Jurkat, Clone E6-1 (cell line): ENCODE measurements at places on chromosomes 5 and 9.

GRCh38 chr5:58666141-58666540 is 83.3 kb downstream of the RAB3C start:
- no peak for DNase-seq

DNA sequence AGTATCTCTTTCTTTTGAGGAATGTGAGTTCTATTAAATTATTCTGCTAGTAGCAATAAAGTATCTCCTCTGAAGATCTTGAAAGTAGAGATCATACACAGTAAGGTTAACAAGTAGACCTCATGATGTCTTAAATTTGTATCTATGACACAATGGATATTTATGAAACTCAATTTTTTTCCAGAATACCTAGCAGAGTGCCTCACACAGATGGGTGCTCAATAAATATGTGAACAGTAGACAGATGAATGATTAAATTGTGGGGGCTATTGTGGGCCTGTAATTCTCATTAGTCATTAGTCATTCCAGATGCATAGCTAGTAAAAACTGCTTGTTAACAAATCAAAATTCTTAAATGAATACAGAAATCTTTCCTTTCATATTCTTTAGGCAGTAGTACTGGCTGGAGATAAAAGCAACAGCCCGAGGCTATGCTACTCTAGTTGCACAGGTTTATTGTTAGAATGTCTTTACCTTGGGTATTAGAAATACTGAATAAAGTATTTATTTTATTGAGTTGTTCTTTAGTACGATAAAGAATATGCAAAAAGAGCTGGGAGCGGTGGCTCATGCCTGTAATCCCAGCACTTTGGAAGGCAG is 22.0 kb downstream of the CHD1 start:
- no peak for DNase-seq

GRCh38 chr5:67013719-67014118 is 182.9 kb downstream of the CD180 start:
- DNase-seq, result no peak

- no peak for DNase-seq
Observed at GRCh38 chr5:85500869-85501268, 1116.2 kb upstream of the EDIL3 start.

GRCh38 chr9:35226651-35227050 is 64.8 kb downstream of the UNC13B start:
- DNase-seq, result no peak

- no peak for DNase-seq
Observed at GRCh38 chr9:6414247-6414641, 1.2 kb downstream of the UHRF2 start.

GRCh38 chr5:96463091-96463490 is 30.0 kb upstream of the PCSK1 start:
- no peak for DNase-seq

DNA sequence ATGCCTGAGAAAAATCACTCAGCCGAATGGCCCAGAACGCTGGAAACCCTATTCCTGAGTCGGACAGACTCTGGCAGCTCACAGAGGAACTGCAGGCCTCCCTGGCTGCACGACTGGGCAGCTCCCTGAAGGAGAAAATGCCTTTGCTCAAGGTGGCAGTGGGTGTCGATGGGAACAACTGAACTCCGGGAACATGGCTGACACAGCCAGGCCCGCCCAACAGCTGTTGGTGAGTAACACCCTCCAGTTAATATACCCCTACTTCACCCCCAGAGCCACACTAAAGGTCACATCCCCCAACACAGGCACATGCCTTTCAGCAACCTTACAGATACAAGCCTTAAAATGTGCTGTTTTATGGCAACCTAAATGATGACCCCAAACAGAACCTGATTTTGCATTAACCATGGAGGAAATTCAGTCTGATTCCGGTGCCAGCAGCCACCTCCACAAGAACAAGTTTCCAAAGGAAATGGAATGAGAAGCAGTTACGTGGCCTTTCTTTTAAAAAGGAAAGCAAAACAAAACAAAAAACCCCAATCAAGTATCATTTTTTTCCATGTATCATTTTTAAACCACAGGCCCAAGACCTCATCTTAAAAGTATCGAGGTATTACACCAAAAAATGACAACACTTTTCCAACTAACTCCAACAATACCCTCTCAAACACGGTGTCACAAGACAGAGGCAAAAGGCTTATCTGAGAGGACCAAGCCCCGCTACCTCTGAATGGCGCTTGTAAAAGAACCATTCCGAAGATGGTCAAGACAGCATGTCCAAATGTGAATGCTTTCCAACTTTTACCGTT is 3.1 kb downstream of the KLF9 start:
- no peak for DNase-seq

GRCh38 chr5:73180566-73180965 is 7.6 kb downstream of the TMEM174 start:
- no peak for DNase-seq

GRCh38 chr9:84504360-84504759 is 163.8 kb upstream of the SLC28A3 start:
- no peak for DNase-seq

DNA sequence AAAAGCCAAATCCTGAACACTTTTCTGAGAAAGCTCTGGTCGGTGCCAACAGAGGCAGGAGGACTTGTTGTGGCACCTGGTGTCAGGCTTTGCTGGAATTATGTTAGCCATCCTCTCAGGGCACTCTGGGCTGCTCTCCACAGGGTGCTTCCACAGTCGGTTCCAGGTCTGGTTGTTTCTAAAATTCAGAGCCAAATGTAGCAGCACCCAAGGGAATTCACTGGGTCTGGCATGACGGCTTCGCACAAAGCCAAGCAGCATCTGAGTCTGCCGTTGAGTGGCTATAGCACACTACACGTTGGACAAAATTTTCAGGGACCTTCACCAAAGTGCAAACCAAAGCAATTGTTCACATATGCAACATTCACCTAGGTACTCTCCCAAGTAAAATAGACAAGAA is 110.2 kb downstream of the PJA2 start:
- no peak for DNase-seq

DNA sequence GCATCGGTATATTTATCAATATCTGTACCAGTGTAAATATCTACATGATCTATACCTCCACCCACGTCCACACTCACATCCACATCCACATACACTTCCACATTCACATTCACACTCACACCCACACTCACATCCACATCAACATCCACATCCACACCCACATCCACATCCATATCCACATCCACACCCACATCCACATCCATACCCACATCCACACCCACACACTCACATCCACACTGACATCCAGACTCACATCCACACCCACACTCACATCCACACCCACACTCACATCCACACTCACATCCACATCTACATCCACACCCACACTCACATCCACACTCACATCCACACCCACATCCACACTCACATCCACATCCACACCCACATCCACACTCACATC is 189.2 kb downstream of the IRX1 start:
- DNase-seq, result no peak

- no peak for DNase-seq
Observed at GRCh38 chr5:61279725-61280124, 52.3 kb upstream of the ZSWIM6 start.

- no peak for DNase-seq
Observed at GRCh38 chr5:18113721-18114120, 479.5 kb downstream of the TAF11L14 start.

DNA sequence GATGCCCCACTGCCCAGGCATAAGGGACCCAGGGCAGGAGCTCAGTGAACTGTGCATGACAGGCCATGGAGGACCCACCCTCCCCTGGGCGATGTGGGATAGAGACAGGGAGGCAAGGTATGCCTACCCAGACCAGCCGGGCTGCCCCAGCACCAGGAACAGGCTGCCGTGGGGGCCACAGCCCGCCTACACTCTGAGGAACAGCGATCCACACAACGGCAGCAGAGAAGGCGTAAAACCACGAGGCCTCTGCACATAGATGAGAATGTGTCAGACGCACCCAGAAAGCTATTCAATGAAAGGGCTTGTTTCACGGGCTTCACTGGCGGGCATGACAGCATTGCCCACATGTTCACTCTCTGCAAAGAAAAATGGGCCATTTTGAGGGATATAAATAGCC is 49.5 kb downstream of the SEMA4D start:
- DNase-seq, result no peak

DNA sequence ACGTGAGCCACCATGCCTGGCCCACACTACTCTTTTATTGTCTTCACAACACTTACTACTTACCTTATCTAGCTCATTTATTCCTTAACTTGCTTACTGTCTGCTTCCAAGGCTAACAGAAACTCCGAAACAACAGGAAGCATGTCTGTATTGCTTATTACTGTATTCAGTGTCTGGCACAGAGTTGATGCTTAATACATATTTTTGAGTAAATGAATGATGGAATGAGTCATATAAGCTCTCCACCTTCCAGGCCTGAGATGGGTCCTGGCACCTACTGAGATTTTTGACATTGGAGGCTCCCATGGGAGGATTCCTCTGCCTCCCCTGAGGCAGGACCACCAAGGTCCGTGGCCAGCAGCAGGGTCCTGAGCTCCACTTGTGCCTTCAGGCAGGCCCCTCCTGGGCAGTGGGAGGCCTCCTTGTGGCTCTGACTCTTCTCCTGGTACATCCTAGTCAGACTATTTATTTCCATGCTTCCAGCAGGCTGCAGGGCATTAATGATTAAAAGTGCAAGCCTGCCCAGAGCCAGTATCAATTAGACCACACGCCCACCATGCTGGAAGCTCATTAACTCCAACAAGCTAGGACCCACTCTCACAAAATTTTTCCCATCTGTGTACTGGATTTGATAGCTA is 76.5 kb upstream of the CTNNA1 start:
- DNase-seq, result no peak

- DNase-seq, result no peak
Observed at GRCh38 chr5:138753794-138754698, 821 bp downstream of the CTNNA1 start.
